GM23338 (cell line): ENCODE measurements at places on chromosomes 5 and 9. TPM values are rescaled to one million over a fixed set of nuclear protein-coding genes. Genes with fewer than 3 reads are reported as not detected.
A peak's percentile ranks its signal among the peaks of the same experiment; 100 is the strongest.

The FBN2 gene
- total RNA-seq, result 13.6 and 18.4 TPM in 2 replicates

The STPG3 gene
- total RNA-seq, result not detected in 2 replicates

The LSM11 gene
- total RNA-seq, result 3.8 and 3.9 TPM in 2 replicates

The GPR150 gene
- total RNA-seq, result 0.21 TPM in 1 of 2 replicates, not detected in the other

The PNPLA7 gene
- 0.39 and 0.80 TPM in 2 replicates for total RNA-seq

The ARID3C gene
- 0.49 TPM in 1 of 2 replicates, not detected in the other for total RNA-seq

The PDE8B gene
- 0.45 and 0.54 TPM in 2 replicates for total RNA-seq

The HSPA5 gene
- 259 and 281 TPM in 2 replicates for total RNA-seq

The IFNK gene
- total RNA-seq, result not detected in 2 replicates

The FCN2 gene
- total RNA-seq, result not detected in 2 replicates

- H3K36me3 ChIP-seq, result no peaks in the 10 kb centered on the region
- H3K4me1 ChIP-seq, result no peaks in the 10 kb centered on the region
- no peak for DNase-seq
- H3K4me3 ChIP-seq, result no peak overlapping the region
- H3K27ac ChIP-seq, result no peak overlapping the region
These were observed 30.8 kb downstream of the FOXI1 start for GRCh38 chr5:170136506-170136905.

GRCh38 chr9:72193478-72193881 is 44.2 kb downstream of the GDA start:
- H3K27me3 ChIP-seq, result no peaks in the 10 kb centered on the region
- H3K4me3 ChIP-seq, result no peak overlapping the region
- DNase-seq, result peak; percentile 35

DNA sequence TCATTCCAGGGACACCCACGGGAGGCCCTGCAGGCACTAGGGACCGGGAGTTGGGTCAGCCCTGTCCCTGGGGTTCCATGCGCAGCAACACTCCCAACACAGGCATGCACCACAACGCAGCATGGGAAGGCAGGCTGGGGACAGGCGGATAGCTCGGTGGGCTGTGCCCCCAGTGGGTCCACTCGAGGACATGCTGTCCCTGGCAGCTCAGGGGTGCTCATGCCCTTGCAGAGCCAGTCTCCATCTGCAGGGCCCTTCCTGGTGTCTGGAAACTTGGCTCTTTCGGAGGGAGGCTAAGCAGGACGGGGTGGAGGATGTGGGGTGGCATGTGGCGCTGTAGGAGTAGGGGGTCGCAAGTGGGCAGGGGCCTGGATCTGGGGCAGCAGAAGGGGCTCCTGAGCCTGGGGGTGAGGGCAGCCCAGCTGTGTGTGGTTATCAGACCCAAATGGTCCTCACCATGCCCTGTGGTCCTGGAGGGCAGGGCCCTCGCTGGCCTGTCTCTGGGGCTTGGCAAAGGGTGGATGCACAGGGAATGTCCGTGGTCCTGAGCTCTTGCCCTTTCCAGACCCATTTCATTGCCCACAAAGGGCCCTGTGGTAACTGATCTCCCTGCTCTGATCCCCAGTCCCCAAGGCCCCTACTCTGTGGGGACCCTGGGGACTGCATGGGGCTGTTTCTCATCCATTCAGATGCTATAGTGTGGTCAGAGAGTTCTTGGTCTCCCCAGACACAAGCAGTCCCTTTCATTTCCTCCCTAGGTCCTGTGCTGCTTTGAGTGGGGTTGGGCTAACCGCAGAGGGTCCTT is 90.3 kb upstream of the PHYKPL start:
- no peak overlapping the region for H3K4me3 ChIP-seq
- DNase-seq, result no peak
- no peaks in the 10 kb centered on the region for H3K27me3 ChIP-seq
- H3K4me1 ChIP-seq, result no peaks in the 10 kb centered on the region

DNA sequence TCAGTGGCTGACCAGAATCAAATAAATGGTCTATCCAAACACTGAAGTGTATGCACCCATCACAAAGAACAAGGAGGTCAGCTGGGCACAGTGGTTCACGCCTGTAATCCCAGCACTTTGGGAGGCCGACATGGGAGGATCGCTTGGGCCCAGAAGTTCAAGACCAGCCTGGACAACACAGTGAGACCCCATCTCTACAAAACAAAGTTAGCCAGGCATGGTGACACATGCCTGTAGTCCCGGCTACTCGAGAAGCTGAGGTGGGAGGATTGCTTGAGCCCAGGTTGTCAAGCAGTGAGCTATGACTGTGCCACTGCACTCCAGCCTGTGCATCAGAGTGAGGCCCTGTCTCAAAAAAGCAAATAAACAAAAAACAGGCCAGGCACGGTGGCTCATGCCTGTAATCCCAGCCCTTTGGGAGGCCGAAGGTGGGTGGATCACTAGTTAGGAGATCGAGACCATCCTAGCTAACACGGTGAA is 40.5 kb downstream of the SEMA4D start:
- H3K4me1 ChIP-seq, result peaks cover 36% of the 10 kb centered on the region
- no peaks in the 10 kb centered on the region for H3K27me3 ChIP-seq
- no peak overlapping the region for H3K4me3 ChIP-seq
- no peak for DNase-seq

GRCh38 chr9:113513536-113513935 is 50.0 kb downstream of the RGS3 start:
- H3K4me1 ChIP-seq, result no peaks in the 10 kb centered on the region
- no peak overlapping the region for H3K4me3 ChIP-seq
- no peak overlapping the region for H3K27ac ChIP-seq
- DNase-seq, result no peak
- H3K36me3 ChIP-seq, result no peaks in the 10 kb centered on the region

GRCh38 chr5:59380350-59380951 is 513.1 kb downstream of the PDE4D start:
- no peak overlapping the region for H3K4me3 ChIP-seq
- H3K27ac ChIP-seq, result no peak overlapping the region
- H3K4me1 ChIP-seq, result no peaks in the 10 kb centered on the region

- no peaks in the 10 kb centered on the region for H3K36me3 ChIP-seq
- H3K27me3 ChIP-seq, result no peaks in the 10 kb centered on the region
- H3K4me1 ChIP-seq, result 0 out of 2 replicates have a peak, but pooled peaks cover 3% of the 10 kb centered on the region
These were observed 234.8 kb downstream of the MED10 start for GRCh38 chr5:6143523-6143922.

DNA sequence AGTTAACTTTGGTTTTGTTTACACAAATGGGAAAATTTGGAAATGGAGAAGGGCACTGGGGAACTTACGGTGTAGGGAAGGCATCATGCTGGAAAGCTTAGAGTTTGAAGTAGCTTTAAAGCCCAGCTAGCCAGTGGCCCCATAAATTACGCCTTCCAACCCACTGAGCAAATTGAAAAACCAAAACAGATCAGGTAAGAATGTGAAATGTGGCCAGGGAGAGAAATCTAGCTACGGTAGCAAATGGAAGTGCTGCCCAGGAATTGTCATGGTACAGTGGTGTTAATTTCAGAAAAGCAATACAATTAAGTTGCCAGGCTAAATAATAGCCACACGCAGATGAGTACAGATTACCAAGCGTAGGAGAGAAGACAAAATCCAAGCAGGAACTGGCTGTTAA is 654.8 kb downstream of the PRELID2 start:
- H3K4me1 ChIP-seq, result peaks cover 27% of the 10 kb centered on the region
- no peak for DNase-seq
- H3K27ac ChIP-seq, result peak overlapping the region; percentile 52; the same call in 1 of the 2 replicates

DNA sequence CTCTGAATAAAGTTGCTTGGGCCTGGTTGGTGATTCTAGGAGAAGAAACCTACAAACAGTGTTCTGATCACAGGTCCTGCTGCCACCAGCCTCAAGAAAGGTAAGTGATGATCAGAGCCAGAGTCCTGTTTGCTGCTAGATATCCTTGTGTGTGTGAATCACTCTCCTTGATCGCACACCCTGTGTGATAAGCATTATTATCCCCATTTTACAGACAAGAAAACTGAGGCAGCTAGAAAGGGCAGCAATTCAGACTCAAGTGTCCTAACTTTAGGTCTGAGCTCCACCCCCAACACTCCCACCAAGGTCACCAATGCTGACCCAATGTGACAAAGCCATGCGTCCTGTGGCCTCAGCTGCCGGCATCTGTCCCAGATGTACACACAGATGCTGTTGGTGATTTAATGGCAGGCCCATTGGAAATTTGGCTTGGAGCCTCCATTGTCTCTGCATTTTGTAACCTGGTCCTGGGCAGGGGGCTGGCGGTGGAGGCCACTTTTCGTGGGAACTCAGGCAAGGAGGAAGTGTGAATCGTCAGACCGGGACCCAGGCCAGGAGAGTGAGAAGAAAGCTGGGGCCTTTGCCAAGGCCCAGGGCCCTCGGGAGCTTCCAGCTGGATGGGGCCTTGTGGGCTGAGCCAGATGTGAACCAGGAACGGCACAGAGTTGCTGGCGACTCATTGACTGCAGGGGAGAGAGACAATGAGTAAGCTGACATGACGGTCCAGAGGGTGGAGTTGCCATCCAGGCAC is 29.8 kb upstream of the GGTA1 start:
- H3K27me3 ChIP-seq, result no peaks in the 10 kb centered on the region
- no peak overlapping the region for H3K4me3 ChIP-seq
- DNase-seq, result no peak
- H3K4me1 ChIP-seq, result no peaks in the 10 kb centered on the region
- no peaks in the 10 kb centered on the region; the same call in 1 of the 2 replicates for H3K36me3 ChIP-seq

- H3K4me3 ChIP-seq, result no peak overlapping the region
- no peaks in the 10 kb centered on the region for H3K36me3 ChIP-seq
- H3K4me1 ChIP-seq, result peaks cover 34% of the 10 kb centered on the region
- DNase-seq, result no peak
These were observed 17.4 kb downstream of the C9orf85 start for GRCh38 chr9:71928806-71929205.

DNA sequence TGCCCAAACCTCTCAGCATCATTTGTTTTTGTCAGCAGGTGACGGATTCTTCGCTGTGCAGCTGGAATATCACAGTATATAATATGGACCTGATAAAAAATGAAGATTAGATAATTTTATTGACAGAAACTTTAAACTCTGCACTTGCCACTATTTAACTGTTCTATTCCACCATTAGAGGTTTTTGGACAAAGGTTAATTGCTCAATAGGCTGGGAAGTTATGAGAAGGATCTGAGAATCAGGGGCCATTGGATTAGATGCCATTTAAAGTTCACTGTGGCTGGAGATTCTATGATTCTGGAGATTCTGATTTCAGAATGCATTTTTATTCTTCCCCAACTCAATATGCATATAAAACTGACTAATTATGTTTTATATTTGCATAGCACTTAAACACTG is 59.8 kb upstream of the ANXA1 start:
- no peak overlapping the region for H3K4me3 ChIP-seq
- no peaks in the 10 kb centered on the region for H3K36me3 ChIP-seq
- no peaks in the 10 kb centered on the region for H3K27me3 ChIP-seq
- H3K4me1 ChIP-seq, result no peaks in the 10 kb centered on the region; the same call in 1 of the 2 replicates

DNA sequence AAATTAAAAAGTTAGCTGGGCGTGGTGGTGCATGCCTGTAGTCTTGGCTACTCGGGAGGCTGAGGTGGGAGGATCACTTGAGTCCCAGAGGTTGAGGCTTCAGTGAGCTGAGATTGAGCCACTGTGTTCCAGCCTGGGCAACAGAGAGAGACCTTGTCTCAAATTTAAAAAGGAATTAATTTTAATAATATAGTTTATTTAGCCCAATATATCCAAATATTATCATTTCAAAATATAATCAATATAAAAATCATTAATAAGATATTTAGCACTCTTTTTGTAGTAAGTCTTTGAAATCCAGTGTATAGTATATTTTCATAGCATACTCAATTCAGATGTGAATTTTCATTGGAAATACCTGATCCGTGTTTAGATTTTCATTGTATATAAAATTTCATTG is 43.2 kb upstream of the ORM1 start:
- H3K27me3 ChIP-seq, result no peaks in the 10 kb centered on the region
- H3K36me3 ChIP-seq, result no peaks in the 10 kb centered on the region
- DNase-seq, result no peak
- H3K4me1 ChIP-seq, result no peaks in the 10 kb centered on the region

- H3K4me3 ChIP-seq, result no peak overlapping the region
- no peak for DNase-seq
- no peaks in the 10 kb centered on the region for H3K27me3 ChIP-seq
- peaks cover 4% of the 10 kb centered on the region; the same call in 1 of the 2 replicates for H3K36me3 ChIP-seq
- H3K4me1 ChIP-seq, result peaks cover 8% of the 10 kb centered on the region; the same call in 1 of the 2 replicates
These were observed 551.8 kb downstream of the CDH9 start for GRCh38 chr5:26486631-26487030.

DNA sequence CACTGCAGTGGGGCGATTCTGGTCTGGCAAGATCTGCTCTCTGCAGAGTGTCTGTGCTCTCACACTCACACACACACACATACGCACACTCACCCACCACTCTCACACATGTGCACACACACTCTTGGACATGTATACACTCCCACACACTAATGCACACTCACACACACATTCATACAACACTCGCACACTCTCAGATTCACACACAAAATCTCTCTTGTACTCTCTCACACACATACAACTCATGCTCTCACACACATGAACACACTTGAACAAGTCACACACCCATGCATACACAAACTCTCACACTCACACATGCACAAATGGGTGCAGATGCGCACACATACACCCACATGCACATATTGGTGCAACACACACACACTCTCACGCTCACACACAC is 31.7 kb downstream of the TMEM174 start:
- DNase-seq, result no peak
- H3K27ac ChIP-seq, result no peak overlapping the region
- no peaks in the 10 kb centered on the region for H3K36me3 ChIP-seq
- no peak overlapping the region for H3K4me3 ChIP-seq
- peaks cover 13% of the 10 kb centered on the region for H3K4me1 ChIP-seq

- H3K36me3 ChIP-seq, result no peaks in the 10 kb centered on the region
- H3K27me3 ChIP-seq, result no peaks in the 10 kb centered on the region
- DNase-seq, result peak; percentile 64
- H3K4me1 ChIP-seq, result no peaks in the 10 kb centered on the region
These were observed 279.9 kb upstream of the COX7C start for GRCh38 chr5:86337667-86338460.

- H3K4me3 ChIP-seq, result no peak overlapping the region
- H3K36me3 ChIP-seq, result no peaks in the 10 kb centered on the region
- no peak overlapping the region for H3K27ac ChIP-seq
- H3K27me3 ChIP-seq, result no peaks in the 10 kb centered on the region
These were observed 5.1 kb upstream of the GNPDA1 start for GRCh38 chr5:142017832-142018427.

GRCh38 chr9:96317335-96317980 is 15.5 kb upstream of the HSD17B3 start:
- H3K27ac ChIP-seq, result no peak overlapping the region
- DNase-seq, result peak; percentile 75
- H3K4me1 ChIP-seq, result peaks cover 10% of the 10 kb centered on the region; the same call in 1 of the 2 replicates
- no peaks in the 10 kb centered on the region for H3K27me3 ChIP-seq
- no peak overlapping the region for H3K4me3 ChIP-seq

DNA sequence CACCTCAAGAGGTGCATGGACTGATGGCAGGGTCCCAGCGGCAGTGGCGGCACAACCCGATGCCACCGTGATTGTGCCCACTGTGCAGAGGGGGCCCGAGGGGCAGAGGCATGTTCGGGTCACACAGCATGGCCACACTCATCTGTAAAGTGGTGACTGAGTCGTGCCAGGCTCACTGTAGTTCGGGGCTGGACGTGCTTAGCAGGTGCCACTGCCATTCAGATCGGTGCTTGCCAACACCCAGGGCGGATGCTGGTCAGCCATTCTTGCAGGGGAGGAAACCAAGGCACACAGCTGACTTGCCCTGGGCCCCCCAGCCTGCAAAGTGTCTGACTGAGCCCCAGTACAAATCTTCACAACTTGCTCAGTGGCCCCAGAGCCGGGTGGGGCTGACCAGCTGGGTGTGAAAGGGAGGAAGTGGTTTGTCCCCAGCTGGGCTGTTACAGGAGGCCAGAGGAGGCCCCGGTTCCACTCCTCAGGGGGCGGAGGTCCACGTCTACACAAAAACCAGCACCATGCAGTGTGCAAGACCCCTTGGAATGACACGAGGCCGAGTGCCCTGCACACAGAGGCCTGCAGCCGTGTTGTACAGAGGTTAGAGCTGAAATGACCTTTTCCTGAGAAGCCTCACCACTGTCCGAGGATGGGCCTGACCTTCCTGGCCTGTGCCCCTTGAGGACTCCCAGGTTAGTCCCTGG is 17.9 kb downstream of the FGD3 start:
- no peak overlapping the region for H3K27ac ChIP-seq
- no peaks in the 10 kb centered on the region for H3K27me3 ChIP-seq
- H3K36me3 ChIP-seq, result no peaks in the 10 kb centered on the region
- peaks cover 10% of the 10 kb centered on the region for H3K4me1 ChIP-seq
- no peak for DNase-seq
